ENCODE measurements at places on chromosomes 2 and 18.
A peak's percentile ranks its signal among the peaks of the same experiment; 100 is the strongest.

DNA sequence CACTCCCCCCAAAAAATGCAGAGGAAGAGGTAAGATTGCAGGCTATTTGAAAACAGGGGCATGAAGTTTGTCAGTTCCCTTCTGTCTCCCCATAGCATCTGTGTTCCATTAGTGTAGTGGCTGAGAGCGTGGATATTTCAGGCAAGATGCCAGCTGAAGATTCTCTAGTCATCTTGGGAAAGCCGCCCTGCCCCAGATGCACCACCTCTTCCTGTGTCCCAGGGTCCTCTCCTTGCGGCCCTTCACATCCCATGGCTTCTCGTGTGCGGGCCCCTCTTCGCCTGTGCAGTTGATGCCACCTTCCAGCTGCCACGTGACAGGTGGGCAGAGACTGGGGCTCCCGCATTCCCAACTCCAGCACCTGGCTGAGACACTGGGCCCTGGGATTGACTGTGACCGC lies 16.1 kb downstream of the TMEM127 start:
- no peak for DNase-seq

GRCh38 chr2:225274751-225275150 lies 124.8 kb upstream of the NYAP2 start:
- no peak for DNase-seq

GRCh38 chr2:143163499-143163898 lies 34.3 kb downstream of the ARHGAP15 start:
- DNase-seq: no peak

- no peak for DNase-seq
Observed at GRCh38 chr18:28422577-28422976, 245.6 kb upstream of the CDH2 start.

DNA sequence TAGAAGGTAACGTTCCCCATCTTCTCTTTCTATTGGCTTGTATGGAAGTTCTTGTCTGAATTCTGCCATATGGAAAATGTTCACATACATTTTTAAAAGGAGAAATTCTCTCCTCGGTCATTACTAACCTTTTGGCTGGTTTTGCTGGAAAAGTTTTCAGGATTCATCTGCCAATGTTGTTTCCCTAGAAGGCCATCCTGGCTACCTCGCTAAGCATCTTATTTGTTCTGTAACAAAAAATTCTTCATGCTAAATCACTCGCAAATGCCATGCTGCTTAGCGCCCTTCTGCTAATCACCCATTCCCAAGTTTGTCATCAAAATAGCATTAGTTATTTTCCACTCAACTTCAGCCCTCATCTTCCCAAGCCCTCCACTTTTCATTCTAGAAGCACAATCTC lies 262.0 kb downstream of the SLC8A1 start:
- no peak for DNase-seq

- peak; percentile 11 for DNase-seq
Observed at GRCh38 chr2:55231546-55232083, 478 bp downstream of the CLHC1 start.

DNA sequence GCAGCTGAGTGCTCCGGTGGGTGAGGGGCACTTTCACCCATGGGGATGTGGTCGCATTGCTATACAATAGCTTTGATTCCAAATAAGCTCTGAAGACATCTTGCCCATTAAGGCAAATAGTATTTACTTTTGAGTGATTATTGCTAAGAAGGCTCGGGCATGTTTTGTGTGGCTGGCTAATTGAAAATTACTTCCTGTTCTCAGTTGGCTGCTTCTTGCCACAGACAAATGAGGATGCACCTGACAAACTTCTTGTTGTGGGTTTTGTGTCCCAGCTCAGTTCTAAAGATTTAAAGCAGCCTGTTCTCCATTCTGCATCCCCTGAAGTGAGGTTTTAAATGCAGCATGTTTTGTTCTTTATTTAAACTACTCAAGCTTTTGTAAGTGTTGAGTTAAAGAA lies 88.3 kb downstream of the KCNS3 start:
- DNase-seq: peak; percentile 56

- DNase-seq: no peak
Observed at GRCh38 chr18:3083766-3084165, 70.8 kb upstream of the LPIN2 start.

DNA sequence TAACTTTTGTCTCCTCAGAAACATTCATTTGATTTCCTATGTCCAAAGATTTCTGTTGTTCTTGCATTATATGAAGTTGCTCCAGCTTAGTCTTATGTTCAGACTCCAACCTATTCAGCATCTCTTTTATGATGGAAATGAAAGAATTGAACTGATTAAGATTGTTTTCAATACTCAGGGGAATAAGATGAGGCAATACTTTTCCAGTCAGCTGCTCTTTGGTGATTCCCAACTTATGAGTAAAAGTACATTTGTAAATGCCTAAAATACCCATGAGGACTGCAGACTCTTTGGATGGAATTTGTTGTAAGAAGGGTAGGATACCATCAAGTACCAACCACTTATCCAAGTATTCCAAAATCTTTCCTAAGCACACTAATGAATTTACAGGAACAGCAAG lies 39.8 kb downstream of the TRAK2 start:
- DNase-seq: no peak

DNA sequence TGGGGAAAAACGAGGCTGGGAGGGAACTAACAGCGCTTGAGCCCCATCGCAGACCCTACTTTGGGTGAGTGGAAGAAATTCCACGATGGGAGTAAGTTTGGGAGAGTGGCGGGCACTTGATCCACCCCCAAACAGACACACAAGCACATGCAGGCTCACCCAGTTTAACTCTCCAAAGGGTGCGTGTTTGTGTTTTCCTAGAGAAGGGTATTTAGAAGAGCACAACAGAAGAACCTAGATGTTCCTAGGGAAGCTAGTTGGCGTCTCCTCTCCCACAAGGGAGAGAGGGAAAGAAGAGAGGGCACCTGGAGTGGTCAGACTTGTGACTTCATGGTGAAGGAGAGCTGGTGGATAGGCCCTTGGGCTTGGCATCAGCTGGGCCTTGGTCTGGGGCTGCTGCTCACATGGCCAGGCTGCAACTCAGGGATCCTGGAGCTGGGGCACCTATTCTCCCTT lies 3.2 kb downstream of the GATA6 start:
- no peak for DNase-seq

Data from thymus (tissue), 14 donors.